ENCODE measurements at places on chromosomes 3 and 15. TPM values are rescaled to one million over a fixed set of nuclear protein-coding genes. Genes with fewer than 3 reads are reported as not detected.

DNA sequence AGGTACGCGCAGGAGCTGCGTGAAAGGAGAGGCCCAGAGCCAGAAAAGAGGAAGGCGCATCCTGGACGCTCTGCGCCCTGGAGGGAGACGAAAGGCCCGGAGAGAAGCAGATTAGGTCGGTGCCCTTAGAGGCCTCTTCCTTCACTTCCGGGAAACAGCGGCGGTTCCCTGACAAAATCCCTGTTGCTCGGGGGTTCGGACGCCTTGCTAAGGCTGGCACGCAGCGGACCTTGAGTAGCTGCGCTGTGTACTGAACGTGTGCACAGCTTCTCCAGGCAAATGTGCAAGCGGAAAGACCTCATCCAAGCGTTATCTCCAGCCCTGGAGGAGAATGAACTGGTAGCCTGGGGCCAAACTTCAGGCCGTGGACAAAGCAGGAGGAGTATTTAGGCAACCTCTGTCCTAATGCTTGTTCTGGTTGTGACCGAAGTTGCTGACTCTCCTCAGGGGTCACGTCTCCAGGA is 3.0 kb upstream of the SOX14 start:
- DNase-seq, result no peak

DNA sequence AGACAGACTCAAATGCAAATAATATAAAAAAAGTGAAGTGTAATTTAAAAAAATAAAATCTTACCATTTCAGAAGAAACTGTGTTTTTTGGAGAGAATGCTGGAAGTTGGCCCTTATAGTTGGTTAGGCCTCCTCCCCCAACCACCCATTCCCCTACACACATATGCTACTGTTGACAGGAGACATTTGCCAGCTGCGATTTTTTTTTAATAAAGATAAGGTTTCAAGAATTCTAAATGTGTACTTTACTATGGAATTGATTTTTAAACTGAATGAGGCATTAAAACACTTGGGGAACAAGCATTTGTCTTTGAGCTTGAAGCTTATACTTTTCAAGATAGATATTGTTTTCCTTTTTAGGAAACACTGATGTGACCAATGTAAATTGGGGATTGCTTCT is 4.4 kb upstream of the SSR3 start:
- DNase-seq, result no peak

DNA sequence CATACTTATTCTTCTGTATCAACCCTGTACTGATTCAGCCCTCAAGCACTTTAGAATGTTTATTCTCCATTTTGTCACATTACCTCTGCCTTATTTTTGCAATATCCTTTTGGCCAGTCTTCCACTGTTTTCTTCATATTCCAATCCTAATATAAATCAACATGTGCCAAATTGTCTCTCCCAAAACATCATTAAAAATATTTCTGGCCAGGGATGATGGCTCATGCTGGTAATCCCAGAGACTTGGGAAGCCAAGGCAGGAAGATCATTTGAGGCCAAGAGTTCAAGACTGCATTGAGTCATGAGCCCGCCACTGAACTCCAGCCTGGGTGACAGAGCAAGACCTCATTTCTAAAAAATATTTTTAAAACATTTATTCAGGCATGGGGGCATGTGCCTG is 641.4 kb upstream of the CBLB start:
- no peak for DNase-seq

GRCh38 chr3:141789281-141789680 is 26.1 kb downstream of the GRK7 start:
- DNase-seq, result no peak

DNA sequence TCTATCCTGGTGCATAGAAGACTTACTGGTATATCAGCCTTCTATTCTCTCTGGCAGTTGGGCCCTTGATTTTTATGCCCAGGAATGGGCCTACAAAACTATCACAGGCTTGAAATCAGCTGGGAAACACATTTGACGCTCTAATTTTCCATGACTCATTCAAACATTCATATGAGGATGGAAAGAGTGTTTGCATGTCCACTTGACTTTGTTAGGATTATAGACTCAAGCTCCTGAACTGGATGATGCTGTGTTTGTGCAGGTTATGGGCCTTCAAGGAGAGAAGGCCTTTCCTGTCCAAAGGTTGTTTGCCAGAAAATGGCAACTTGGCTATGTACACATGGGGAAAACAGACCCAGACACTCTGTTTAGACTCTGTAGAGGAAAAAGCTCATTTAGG is 219.9 kb downstream of the GAP43 start:
- DNase-seq, result no peak

GRCh38 chr3:52006017-52006819 is 10.5 kb upstream of the RPL29 start:
- no peak for DNase-seq

DNA sequence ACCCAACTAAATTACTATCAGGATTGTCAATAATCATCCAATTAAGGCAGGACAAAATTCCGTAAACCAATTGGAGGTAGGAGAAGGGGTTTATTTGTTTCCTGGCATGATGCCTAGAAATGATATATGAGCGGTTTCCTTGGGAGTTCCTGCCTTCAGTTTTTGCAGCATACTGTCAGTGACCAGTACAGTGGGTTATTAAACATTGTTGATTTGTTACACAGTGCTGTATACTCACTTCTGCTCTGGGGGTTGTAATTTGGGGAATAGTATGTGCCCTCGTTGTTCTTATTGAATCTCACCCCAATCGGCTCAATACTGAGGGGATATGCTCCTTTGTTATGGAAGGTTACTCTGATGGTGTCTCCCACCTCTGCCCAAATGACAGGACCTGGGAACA is 22.2 kb downstream of the CP start:
- DNase-seq, result no peak

GRCh38 chr3:45169125-45169904 is 23.1 kb upstream of the CDCP1 start:
- no peak for DNase-seq

The REC114 gene
- total RNA-seq, result not detected

The SV2B gene
- 0.15 TPM for total RNA-seq

The SNTN gene
- not detected for total RNA-seq

The RGMA gene
- total RNA-seq, result not detected

The WDR49 gene
- total RNA-seq, result 0.19 TPM

The SOX2 gene
- not detected for total RNA-seq

The ANKUB1 gene
- not detected for total RNA-seq

All from naive thymus-derived CD4-positive, alpha-beta T cell (primary cell).